ENCODE measurements at places on chromosomes 4 and X.
A peak's percentile ranks its signal among the peaks of the same experiment; 100 is the strongest.

GRCh38 chr4:88802585-88803286, 105.1 kb upstream of the NAP1L5 start:
- DNase-seq = no peak

- DNase-seq = no peak
Measured at GRCh38 chr4:113617195-113617594, 144.3 kb downstream of the CAMK2D start.

GRCh38 chrX:153697924-153698865, 10.5 kb downstream of the SLC6A8 start:
- DNase-seq = no peak

GRCh38 chr4:102449751-102450352, 51.3 kb upstream of the NFKB1 start:
- DNase-seq = peak; percentile 85

GRCh38 chrX:120419463-120419862, 49.6 kb downstream of the LAMP2 start:
- DNase-seq = peak; percentile 15

GRCh38 chr4:18022572-18023050, 1.1 kb upstream of the LCORL start:
- no peak for DNase-seq

DNA sequence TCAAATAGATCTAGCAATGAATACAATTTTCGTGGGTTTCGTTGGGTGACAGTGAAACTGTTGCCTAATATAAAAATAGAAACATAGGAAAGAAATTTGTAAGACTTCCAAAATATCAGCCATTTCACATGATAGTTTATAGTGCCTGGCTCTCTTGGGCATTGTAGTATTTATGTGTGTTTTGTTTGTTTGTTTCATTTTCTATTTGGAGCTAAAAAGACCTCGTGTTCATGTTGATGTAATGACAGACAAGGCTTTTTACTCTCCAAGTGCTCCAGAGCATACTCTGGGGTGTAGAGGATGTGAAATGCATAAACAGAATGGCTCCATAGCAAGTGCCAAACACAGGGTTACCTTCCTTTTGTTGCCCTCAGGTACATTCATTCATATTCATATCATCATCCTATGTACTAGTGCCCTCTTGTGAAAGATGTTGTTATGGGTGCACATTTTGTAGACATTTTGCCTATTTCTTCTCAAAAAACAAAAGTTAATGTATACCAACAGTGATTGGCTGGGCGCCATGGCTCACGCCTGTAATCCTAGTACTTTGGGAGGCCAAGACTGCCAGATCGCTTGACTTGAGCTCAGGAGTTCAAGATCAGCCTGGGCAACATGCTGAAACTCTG, 100.7 kb upstream of the AMOT start:
- DNase-seq = no peak

DNA sequence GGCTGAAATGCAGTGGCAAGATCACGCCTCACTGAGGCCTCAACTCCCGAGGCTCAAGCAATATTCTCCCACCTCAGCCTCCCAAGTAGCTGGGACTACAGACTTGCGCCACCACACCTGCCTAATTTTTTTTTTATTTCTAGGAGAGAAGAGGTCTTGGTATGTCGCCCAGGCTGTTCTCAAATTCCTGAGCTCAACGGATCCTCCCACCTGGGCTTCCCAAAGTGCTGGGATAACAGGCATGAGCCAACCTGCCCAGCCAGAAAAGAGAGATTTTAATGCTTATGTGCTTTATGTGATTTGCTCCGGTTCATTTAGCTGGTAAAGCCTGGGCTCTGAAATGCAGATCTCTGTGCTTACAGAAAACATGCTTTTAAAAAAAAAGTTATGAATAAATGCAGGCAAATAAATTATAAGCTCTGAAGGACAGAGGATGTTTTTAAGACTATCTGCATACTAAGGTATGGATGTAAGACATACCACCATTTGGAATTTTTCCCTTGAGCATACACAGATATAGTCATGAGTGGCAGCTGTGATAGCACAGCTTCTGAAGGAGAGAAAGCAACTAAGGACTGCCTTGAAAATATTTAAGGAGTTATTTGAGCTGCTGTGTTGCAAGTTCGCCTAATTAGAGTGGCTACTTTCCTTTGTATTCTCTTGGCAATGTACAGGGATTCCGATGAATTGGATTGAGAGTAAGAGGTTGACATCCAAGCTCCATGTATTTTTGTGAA, 13.8 kb downstream of the GUCY1B1 start:
- no peak for DNase-seq

DNA sequence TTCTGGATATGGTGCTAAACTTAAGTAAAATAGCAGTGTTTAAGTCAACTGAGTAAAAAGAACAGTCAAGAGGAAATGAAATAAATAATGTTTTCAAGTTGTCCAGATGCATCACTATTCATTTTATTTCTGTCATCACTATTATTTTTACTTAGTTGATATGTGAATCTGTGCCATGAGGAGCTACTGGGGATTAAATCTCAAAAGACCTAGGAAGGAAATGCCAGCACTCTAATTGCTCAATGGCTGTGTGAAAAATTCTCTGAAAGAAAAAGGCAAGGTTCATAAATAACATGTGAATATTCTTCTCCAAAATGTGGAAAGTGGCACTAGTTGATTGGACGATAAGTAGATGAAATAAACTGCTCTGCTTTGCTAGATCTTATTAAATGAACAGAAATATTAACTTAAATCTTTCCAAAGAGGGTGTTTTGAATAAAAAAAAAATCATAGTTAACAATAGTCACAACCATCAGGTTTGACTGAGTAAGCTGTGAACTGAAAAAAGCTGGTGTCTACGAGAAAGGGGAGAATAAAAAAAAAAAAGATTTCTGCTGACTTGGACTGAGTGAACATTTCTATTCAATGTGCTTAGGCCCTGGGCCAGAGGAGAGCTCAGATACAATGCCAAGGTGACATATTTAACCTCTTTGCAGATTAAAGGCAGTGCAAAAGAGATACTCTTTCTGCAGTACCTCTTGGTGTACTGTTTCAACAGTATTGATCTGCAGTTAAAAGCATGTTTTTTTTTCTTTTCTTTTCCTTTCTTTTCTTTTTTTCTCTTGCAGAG, 1.6 kb downstream of the SPARCL1 start:
- DNase-seq = no peak

GRCh38 chrX:116435597-116435996, 809 bp upstream of the SLC6A14 start:
- no peak for DNase-seq

DNA sequence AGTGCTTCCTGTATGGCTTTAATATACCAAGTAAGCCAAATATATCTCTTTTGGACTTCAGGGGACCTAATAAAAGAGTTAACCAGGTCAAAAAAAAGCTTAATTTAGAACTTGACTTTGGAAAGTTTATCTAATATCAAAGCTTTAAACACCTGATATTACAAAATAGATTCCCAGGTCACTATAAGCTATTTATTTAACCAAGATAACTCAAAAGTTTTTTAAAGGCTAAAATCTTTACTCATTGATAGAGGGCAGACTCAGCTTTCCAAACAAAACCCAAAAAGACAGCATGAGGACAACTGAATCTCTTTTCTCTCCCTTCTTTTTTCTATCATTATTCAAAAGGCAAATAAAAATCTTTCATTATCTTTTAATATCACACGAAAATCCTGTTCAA, 19.5 kb downstream of the NUDT11 start:
- no peak for DNase-seq

- no peak for DNase-seq
Measured at GRCh38 chr4:152363086-152363485, 172.8 kb downstream of the FBXW7 start.

GRCh38 chrX:151679798-151680402, 15.4 kb upstream of the PRRG3 start:
- DNase-seq = no peak

DNA sequence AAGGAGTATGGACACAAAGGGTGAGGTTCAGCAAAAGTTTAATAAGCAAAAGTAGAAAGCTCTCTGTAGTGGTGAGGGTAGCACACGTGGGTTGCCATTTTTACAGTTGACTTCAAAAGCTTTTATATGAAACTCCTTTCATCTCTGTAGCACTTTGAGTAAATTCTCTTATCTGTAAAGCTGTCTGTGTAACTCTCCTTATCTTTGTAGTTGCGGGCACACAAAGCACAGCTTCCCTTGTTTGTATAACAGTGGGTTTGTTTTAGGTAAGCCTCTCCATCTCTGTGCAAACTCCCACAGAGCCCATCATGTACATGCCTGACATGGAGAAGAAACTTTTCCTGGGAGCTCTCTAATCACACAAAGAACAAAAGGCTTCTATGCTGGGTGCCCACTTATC, 325.9 kb upstream of the PABPC5 start:
- DNase-seq = no peak

GRCh38 chrX:38262715-38263620, 42.3 kb upstream of the SRPX start:
- no peak for DNase-seq

DNA sequence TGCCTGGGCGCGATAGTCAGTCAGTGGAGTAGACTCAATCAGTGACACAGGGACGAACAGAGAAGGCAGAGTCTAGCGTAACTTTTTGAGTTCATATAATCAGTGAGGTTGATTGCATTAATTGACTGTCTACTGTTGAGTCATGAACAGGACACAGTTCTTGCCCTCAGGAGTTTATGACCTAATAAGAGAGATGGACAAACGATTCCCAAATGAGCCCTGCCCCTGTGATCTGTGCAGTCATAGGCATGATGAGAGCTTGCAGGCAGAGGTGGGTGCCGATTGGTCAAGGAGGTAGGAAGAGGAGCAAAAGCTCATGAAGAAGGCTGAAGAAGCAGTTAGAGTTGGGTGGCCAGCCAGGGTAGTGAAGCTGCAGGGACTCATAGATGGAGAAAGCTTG, 57.1 kb downstream of the ADD1 start:
- DNase-seq = no peak

- no peak for DNase-seq
Measured at GRCh38 chr4:1807332-1807777, 14.3 kb downstream of the FGFR3 start.

- DNase-seq = no peak
Measured at GRCh38 chrX:1598876-1599790, 7.7 kb downstream of the AKAP17A start.

GRCh38 chr4:11633430-11633829, 204.7 kb upstream of the HS3ST1 start:
- no peak for DNase-seq

DNA sequence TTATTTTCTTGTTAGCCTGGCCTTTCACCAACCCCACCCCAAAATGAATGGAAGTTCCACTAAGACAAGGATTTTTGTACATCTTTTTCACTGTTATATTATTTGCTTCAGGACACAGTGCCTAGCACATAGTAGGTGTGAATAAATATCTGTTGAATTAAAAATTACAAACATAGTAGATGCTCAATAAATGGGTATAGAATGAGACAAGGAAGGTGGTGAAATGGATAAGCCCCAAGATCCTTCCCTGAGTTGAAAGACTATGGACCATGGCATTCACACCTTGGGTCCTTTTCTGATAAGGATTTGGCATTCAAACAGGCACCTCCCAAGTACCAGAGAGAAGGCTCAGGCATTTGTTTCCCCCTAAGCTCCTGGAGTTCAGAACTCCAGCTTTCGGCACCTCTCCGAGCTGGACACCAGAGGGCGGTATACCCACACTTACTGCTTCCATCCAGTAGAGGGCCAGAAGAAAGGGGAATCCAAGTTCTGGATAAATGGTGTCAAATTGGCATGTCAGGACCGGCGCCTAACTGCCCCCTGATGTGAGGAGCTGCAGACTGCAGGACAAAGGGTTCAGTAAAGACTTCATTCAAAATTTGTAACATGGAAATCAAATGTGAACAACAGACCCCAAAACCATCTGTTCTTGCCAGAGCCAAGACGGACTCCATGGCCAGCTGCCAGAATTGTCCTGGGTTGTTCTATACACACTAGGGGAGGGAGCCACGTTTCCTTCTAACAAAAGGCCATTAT, 193.0 kb downstream of the GPC3 start:
- peak; percentile 54 for DNase-seq

GRCh38 chr4:66852843-66853242, 692.5 kb downstream of the CENPC start:
- DNase-seq = no peak

- DNase-seq = no peak
Measured at GRCh38 chrX:119997570-119997969, 54.0 kb upstream of the NKAP start.

DNA sequence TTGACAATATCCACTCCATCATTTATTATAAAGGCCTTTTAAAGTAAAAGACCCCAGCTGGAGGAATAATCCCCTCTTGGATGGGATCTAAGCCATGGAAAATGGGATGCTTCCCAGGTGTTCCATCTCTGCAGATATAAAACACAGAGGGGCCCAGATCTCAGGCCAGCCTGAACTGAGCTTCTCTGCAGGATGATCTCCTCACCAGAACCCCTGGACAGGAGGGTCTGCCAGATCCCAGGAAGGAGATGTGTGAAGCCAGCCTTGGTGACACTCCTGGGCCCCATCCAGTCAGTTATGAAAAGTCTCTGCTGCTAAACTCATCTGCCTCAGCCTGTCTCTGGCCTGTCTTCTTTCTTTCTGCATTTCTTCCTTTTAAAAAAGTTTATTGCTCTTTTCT, 56.7 kb downstream of the HTRA3 start:
- no peak for DNase-seq

DNA sequence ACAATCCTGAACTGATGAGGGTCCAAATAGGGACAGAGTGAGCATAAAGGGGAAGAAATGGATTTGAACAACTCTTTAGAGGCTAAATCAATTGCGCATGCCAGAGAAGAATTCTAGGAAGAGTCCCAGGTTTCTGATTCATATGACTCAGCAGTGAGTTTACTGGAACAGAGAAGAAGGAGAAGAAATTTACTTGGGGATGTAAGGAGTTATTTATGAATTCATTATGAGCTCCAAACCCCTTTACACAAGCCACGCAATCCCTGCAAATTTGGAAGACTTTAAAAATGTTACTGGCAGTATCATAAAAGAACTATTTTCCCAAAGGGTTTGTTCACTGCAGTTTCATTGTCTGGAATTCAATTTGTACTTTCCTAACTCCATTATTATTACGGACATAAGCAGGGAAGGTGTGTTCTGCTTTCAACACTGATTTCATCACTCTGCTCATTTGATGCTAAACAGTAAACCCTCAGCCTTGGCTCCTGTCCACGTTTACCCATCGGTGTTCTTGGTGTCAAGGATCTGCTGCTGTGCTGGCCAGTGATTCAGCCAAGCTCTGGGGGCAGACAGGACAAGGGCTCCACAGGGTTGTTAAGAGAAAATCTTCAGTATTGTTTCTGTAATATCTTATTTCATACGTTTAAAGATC, 273.7 kb downstream of the HNRNPD start:
- DNase-seq = no peak

DNA sequence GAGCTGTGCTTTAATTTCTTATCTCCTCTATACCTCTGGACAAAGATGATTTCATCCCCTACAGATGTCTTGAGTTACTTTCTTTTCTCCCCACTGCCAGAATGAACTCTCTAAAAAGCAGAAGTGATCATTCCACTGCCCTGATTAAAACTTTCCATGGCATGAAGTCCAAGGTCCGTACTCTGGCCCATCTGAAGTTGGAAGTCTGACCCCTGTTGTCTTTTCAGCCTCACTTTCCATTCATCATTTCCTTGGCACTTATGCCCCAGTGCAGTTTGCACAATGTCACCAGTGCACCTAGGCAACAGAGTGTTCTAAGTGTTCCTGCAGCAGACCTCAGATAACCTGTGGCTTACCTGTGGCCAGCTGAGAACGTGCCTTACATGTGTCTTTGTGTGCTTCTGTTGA, 242.4 kb downstream of the FRAS1 start:
- no peak for DNase-seq

Measured in CD4-positive, alpha-beta T cell treated with Interleukin-2 at 100 ng/mL for 4 hours (primary cell).